ENCODE measurements at places on chromosomes 16 and 17.

- DNase-seq: no peak
These were observed 316.9 kb downstream of the WWOX start for GRCh38 chr16:78416400-78416799.

DNA sequence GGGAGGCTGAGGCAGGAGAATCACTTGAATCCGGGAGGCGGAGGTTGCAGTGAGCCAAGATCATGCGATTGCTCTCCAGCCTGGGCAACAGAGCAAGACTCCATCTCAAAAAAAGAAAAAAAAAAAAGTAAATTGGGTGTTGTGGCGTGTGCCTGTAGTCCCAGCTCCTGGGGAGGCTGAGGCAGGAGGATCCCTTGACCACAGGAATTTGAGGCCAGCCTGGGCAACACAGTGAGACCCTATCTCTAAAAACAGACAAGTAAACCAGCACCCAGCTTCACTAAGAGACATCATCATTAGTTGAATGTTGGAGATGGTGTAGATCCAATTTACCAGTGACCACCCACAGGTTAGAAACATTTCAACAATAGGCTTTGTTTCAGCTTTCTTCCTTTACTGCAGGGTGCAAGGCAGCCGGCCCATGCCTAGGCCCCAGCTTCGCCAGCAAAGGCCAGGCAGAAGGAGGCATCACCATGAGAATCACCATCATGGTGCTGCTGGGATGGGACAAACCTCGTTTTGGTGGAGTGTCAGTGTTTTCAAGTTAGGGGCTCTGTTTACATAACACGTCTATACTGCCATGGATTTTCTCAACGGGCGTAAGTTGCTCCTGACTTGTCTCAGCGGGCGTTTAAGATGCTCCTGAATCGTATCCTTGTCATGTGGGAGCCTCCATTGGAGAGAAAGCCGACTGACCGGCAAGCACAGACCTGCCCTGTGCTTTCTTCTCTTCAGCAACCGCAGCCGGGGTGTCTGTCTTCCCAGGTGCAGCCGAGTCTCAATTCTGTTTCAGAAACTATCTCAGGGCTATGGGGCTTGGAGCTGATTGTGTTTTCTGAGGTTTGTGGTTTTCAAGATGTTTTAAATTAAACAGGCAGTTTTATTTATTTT is 7.3 kb downstream of the TCF25 start:
- no peak for DNase-seq

DNA sequence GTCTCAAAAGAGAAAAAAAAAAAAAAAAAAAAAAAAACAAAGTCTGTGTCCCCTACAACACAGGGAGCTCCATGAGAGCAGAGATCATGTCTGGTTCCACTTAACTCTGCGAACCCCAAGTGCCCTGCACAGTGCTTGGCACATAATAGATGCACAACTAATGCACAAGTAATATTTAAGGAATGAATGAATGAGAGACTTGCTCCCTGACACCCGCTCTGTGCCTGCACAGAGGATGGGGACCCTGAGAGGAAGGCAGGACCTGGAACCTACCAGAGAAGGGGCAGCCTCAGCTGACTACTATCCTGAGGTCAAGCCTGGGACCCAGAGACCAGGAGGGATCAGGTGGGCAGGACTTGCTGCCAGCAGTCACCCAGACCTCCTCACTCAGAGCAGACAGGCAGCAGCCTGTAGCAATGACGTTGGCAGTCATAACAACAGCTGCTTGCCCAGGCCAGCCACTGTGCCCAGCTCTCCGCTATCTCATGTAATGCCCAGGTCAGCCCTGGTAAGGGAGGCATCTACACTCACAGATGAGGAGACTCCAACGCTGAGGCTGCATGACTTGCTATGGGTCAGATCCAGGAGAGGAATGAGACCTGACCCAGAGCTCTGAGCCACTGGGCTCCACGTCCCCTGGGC is 2.9 kb downstream of the MYO15A start:
- no peak for DNase-seq

DNA sequence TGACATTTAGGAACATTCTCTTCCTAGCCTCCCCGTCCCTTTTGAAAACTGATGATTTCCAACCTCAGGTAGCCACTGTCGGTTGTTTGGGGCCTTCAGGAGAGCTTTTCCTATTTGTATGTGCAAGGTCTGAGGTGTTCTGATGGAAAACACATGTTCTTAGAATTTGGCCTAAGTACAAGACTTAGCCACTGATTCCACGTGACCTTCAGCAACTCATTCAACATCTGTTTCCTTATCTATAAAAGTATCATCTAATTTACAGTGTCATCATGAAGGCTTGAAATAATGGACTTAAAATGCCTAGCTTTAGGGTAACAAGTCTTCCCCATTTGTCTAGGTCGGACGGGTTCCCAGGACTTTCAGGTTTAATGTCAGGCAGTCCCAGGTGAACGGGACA is 259.3 kb downstream of the SOX9 start:
- DNase-seq: no peak

DNA sequence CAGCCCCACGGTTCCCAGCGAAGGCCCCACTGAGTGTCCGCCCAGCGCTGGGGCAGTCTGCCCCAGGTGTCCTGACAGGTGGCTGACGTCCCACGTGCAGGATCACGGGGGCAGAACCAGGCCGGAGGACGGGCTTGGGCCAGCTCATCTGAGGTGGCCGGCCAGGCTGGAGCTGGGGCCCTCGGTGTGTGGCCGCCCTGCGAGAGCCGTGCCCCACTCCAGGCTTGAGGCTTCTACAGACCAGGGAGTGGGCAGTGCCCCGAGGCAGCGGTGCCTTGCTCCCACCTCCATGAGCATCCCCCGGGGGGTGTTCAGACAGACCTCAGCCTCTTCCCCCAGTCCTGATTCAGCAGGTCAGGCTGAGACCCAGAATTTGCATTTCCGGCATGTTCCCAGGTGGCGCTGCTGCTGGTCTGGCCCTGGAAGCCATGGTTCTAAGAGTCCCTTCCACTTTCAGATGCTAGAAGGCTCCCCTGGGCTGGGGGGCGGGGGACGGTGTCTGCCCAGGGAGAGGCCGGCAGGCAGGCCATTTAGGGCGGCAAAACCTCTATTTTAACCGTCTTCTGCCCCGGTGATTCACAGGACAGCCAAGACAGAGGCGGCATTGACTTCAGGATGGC is 35.4 kb upstream of the PABPN1L start:
- no peak for DNase-seq

DNA sequence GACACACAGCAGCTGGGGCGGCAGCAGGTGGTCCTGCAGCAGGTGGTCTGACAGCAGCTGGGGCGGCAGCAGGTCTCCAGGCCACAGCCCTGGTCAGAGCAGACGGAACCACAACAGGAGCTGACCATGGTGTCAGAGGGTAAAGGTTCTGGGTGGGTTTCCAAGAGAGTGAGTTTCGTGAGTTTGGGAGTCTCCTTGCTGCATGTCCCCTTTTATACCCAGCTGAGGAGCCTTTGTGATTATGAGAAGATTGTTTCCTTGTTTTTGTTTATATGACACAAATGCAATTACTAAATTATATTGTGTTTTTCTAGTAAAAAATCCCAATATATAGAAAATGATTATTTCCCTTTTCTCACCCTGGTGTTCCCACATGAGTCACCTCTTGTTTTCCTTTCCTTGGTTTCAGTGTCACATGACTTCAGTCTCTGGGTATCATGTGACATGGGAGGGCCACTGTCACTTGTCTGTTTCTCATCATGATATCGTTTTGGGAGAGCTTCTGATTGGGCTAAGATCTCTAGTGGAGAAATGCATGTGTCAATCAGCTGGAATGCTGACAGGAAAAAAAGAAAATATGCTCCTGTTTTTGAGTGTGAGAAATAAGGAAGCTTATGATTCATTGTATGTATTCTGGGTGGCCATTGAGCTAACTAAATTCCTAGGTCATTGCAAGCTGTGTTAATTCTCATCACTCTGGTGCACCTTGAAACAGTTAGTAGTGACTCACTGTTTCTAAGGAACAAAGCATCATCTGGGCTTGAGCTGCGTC is at the start of gene KRTAP4-6:
TSS of gene KRTAP4-6 (minus strand) at position 185 of the 772 bp plus-strand sequence. CDS start at position 128, 57 bp downstream.
- no peak for DNase-seq

- no peak for DNase-seq
These were observed 277.2 kb upstream of the RBFOX1 start for GRCh38 chr16:7055443-7055842.

DNA sequence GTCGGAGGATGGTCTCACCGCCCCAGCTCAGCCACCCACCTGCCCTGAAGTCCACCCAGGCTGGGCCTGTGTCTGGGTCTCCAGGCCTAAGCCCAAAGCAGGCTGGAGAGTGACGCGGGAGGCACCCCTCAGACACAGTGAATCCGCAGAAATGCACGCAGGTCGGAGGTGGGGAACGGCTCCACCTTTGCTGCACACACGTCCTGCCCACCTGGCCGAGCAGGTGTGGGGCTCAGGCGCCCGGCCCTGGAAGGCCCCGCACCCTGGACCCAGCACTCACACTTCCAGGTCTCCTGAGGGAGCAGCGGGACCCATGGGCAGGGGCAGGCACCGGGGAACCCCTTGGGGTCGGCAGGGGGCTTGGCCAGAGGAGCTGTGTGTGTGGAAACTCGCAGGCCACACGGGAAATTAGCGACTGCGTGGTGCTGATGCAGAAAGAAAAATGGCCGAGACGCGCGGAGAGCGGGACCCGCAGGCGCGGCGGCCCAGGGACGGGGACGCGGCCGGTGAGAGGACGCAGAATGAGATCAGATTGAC is 10.7 kb downstream of the CYBC1 start:
- DNase-seq: no peak

DNA sequence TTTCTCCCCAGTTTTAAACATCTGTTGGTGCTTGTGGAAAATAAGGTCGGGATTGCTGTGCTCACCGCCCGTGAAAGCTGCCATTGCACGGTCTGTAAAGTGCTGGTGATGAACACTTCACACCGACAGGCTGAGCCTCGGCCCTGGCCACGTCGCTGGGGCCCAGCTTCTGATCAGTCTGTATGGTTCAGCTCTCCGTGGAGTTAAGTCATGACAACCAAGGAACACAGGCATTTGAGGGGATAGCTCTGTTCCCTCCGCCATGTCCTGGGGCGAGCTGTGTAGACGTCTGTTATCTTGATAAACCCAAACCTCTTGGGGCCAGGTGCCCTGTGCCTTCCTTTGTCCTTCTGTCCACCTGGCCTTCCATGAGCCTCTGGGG is 110.6 kb downstream of the METRNL start:
- DNase-seq: no peak

DNA sequence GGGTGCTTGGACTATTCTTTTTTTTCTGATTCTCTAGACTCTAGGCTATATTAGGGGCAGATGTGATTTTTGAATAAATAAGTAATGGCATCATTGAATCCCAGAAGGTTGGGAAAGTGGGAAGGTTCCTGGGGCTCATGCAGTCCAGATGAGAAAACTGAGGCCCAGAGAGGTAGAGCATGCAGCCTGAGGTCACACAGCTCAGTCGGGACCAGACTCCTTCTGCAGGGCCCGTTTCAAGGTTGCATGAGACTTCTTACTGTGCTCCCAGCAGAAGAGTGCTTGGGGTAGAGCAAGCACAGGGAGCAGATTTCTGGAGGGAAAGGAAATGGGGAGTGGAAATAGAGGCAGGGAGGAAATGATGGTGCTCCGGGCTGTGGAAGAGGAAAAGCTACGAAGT is 59.8 kb downstream of the MGAT5B start:
- no peak for DNase-seq

- DNase-seq: no peak
These were observed 190.2 kb upstream of the MPHOSPH6 start for GRCh38 chr16:82360024-82360783.

- DNase-seq: no peak
These were observed 110.8 kb downstream of the CDYL2 start for GRCh38 chr16:80693553-80693952.

DNA sequence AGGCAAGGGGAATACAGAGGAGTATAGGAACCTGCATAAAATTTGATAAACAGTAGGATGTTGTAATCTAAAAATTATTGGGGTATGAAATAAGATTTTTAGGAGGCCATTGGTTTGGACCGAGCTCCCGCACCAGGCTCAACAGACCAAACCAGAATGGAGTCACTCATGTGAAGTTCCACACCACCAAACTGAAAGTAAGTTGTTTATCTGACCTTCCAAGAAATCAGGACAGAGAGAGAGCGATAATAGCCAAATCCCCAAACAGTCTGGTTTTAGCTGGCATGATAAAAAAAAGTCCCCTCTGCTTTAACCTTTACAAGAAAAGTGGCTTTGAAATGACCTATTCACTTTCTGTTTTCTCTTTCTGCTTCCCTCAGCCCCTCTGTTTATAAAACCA is 45.7 kb upstream of the SIAH1 start:
- DNase-seq: no peak

DNA sequence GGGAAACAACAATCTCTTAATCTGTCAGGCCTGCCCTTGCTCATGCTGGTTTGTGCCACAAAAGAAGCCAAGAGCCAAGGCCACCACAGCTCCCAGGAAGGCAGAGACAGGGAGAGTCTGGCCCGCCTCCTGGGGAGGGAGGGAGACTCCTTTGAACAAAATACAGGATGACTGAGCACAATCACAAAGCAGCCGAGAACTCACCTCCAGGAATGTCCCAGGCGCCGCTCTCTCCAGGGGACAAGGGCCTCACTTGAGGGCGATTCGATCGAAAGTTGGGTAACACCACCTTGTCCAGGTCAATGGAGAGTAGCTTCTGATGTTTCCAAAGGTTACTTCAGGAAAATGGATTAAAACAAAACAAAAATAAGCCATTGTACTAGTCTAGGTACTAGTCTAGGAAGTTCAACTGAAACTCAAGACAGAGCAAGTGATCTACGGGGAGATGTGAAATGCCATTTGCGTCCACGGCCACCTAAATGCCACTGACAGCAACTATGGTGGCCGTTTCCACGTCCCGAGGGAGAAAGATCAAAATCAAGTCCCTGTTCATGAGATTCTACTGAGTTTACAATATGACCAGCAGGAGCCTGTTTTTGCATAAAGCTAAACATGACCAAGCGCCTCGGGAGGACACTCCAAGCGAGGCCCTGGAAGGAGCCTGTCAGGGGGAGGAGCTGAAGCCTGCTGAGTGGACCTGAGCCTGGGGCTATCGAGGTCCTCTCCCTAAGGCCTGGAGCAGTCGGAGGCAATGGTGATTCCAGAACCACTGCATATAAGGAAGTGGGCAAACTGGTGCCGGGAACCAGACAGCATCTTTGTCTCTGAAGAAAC is 13.4 kb upstream of the SLC38A8 start:
- DNase-seq: no peak

GRCh38 chr16:29978564-29979270 is 5.0 kb downstream of the TAOK2 start:
- no peak for DNase-seq

DNA sequence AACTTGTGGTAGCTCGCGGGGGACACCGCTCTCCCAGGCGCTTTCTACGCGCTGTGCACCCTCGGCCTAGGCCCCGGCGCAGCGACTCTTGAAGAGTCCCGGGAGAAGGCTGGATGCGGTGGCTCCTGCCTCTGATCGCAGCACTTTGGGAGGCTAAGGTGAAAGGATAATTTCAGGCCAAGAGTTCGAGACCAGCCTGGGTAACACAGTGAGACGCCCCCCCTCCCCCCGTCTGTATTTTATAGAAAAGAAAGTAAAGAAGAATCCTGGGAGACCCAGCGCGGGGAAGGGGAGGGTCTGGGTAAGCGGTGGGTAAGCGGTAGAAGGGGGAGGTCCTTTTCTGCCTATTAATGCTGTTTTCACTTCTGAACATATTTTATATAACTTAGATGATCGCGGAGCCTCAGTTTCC is 486 bp upstream of the PLLP start:
- no peak for DNase-seq

Measured in activated CD8-positive, alpha-beta memory T cell treated with anti-CD3 and anti-CD28 coated beads for 1 hour (primary cell).